Esophagus muscularis mucosa (tissue), 4 donors: ENCODE measurements at places on chromosomes 12 and 14. TPM values are rescaled to one million over a fixed set of nuclear protein-coding genes. Genes with fewer than 3 reads are reported as not detected.

The RASSF9 gene
- total RNA-seq = 3.6 TPM

The ST8SIA1 gene
- 8.3 TPM for total RNA-seq

- no peaks in the 10 kb centered on the region for H3K27me3 ChIP-seq
- no peak for DNase-seq
- peak overlapping the region; percentile 78 for H3K27ac ChIP-seq
- H3K36me3 ChIP-seq = no peaks in the 10 kb centered on the region
Observed at GRCh38 chr14:74574090-74574433, 38.0 kb downstream of the LTBP2 start.

DNA sequence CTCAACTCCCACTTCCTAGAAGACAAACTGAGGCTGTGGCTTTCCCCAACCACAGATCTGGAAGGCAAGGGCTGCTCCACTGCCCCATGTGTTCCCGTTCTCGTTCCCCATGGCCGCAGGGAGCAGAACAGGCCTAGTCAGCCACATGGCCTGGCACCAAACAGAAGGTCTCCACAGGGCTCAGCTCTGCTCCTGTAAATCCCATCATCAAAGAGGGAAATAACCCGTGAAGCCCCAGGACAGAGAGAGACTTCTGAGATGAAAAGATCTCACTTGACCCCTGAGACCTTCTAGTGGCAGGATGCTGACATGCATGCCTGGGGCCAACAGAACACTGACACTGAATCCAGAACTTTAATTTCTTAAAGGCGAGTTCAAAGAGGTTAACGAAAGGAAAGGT is 68.9 kb downstream of the BCL11B start:
- no peaks in the 10 kb centered on the region for H3K27me3 ChIP-seq
- no peak overlapping the region for H3K27ac ChIP-seq
- H3K4me1 ChIP-seq = no peaks in the 10 kb centered on the region

GRCh38 chr12:121939186-121939585 is 20.8 kb downstream of the CFAP251 start:
- no peaks in the 10 kb centered on the region for H3K36me3 ChIP-seq
- no peaks in the 10 kb centered on the region for H3K4me1 ChIP-seq
- H3K4me3 ChIP-seq = no peak overlapping the region
- DNase-seq = no peak
- no peak overlapping the region for H3K27ac ChIP-seq
- no peaks in the 10 kb centered on the region for H3K27me3 ChIP-seq

The PTPN21 gene
- 24.7 TPM for total RNA-seq

GRCh38 chr12:41903014-41903708 is 241.5 kb downstream of the GXYLT1 start:
- H3K27ac ChIP-seq = no peak overlapping the region
- no peaks in the 10 kb centered on the region for H3K36me3 ChIP-seq
- H3K4me3 ChIP-seq = no peak overlapping the region
- no peak for DNase-seq

The ADCK1 gene
- total RNA-seq = 5.2 TPM

- no peak for DNase-seq
- peaks cover 17% of the 10 kb centered on the region for H3K27me3 ChIP-seq
- no peaks in the 10 kb centered on the region for H3K36me3 ChIP-seq
- H3K4me3 ChIP-seq = no peak overlapping the region
Observed at GRCh38 chr14:36212987-36213386, 36.5 kb upstream of the PTCSC3 start.

The E2F7 gene
- not detected for total RNA-seq

DNA sequence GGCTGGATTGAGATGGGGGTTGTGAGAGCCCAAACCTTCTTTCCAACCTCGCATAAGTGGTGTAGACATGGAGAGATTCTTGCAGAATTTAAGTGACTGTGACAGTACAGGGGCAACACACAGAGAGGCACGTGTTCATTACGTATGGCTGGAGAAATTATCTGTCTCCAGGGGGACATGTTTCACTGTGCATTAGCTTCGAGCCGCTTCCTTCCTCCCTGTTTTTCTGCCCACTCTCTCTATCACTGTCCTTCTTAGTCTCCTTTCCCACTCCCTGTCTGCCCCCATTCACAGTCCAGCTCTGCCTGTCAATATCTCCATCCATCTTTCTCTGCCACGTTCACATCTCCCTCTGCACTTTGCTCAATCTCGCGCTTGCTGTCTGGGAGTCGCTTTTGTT is 11.5 kb upstream of the C14orf93 start:
- peaks cover 26% of the 10 kb centered on the region for H3K36me3 ChIP-seq
- H3K4me1 ChIP-seq = no peaks in the 10 kb centered on the region
- H3K27me3 ChIP-seq = no peaks in the 10 kb centered on the region
- H3K4me3 ChIP-seq = no peak overlapping the region
- DNase-seq = no peak

- no peaks in the 10 kb centered on the region for H3K27me3 ChIP-seq
- no peaks in the 10 kb centered on the region for H3K36me3 ChIP-seq
- H3K4me3 ChIP-seq = no peak overlapping the region
- peak overlapping the region; percentile 81 for H3K27ac ChIP-seq
Observed at GRCh38 chr14:73771848-73772638, 57.9 kb upstream of the PNMA1 start.

DNA sequence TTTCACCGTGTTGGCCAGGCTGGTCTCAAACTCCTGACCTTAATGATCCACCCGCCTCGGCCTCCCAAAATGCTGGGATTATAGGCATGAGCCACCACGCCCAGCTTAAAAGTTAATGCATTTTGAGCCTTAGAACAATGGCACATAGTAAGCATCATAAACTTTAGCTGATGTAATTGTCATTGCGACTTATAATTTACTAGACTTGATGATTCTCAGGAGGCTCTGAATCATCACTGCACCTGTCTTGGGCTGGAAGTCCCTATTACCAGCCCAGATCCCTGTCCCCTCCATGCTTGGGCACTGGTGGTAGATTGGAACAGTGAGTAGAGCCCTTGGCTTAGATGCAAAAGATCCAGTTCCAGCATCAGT is 26.1 kb downstream of the KMT5A start:
- H3K36me3 ChIP-seq = peaks cover 80% of the 10 kb centered on the region
- no peak for DNase-seq

The MGAT2 gene
- 23.8 TPM for total RNA-seq

- H3K4me3 ChIP-seq = no peak overlapping the region
- H3K4me1 ChIP-seq = peaks cover 33% of the 10 kb centered on the region
- H3K36me3 ChIP-seq = no peaks in the 10 kb centered on the region
- no peaks in the 10 kb centered on the region for H3K27me3 ChIP-seq
Observed at GRCh38 chr14:59435101-59435500, 30.1 kb downstream of the GPR135 start.

The GZMH gene
- total RNA-seq = 0.50 TPM

The CLIP1 gene
- total RNA-seq = 238 TPM

DNA sequence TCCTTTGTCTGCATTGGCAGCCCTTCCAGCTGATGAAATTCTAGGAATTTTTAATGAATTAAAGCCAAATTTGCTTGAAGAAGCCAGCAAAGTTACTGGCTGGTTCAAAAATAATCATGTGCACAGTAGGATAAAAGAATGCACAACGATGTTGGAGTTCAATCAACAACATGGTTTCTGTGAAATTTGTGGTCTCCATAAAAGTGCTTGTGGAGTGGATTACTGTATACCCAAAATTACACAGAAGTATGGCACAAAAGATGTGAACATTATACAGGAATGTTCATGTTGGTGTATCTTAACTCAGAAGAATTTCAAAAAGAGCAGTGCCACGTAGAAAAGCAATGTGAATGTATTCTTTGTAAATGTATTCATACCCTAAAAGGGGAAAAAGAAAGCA is 105.0 kb upstream of the METAP2 start:
- H3K4me3 ChIP-seq = no peak overlapping the region
- H3K27me3 ChIP-seq = no peaks in the 10 kb centered on the region
- no peaks in the 10 kb centered on the region for H3K4me1 ChIP-seq
- no peaks in the 10 kb centered on the region for H3K36me3 ChIP-seq

GRCh38 chr14:37369425-37369824 is 171.7 kb downstream of the MIPOL1 start:
- no peak for DNase-seq
- H3K36me3 ChIP-seq = no peaks in the 10 kb centered on the region
- no peak overlapping the region for H3K4me3 ChIP-seq

DNA sequence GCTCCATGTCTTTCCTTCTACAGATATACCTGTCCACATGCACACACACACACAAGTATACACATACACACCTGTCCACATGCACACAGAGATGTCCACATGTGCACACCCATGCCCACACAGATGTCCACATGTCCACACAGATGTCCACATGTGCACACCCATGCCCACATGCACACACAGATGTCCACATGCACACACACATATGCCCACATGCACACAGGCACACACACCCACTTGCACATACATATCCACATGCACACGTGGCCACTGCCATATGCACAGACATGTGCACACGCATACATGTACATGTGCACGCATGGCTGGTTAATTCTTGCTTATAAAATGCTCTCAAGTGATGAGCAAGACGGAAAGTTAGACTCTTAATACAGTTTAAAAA is 32.2 kb downstream of the ELK3 start:
- H3K27ac ChIP-seq = peak overlapping the region; percentile 79
- DNase-seq = no peak
- no peak overlapping the region for H3K4me3 ChIP-seq
- H3K4me1 ChIP-seq = peaks cover 57% of the 10 kb centered on the region

DNA sequence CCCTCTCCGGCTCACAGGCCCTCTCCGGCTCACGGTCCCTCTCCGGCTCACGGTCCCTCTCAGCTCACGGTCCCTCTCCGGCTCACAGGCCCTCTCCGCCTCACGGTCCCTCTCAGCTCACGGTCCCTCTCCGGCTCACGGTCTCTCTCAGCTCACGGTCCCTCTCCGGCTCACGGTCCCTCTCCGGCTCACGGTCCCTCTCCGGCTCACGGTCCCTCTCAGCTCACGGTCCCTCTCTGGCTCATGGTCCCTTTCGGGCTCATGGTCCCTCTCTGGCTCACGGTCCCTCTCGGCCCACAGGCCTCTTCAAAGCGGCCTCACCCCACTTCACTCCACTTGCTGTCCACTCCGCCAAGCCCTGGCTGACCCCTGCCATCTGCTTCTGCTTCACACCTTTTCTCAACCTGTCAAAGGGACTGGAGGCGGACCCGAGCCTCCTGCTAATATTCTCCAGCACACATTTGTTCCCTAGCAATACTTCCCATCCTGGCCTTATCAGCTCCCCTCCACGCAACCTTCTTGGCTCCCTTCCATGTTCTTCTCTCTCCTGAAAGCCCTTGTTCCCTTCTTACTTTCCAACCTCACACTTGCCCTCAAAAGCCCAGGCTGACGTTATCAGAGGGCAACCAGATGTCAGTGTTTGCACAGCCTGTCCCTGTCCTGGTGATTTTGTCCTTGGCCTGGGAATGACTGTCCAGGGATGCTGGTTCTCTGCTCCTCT is 176.7 kb downstream of the CALM1 start:
- H3K4me3 ChIP-seq = no peak overlapping the region
- DNase-seq = no peak
- peaks cover 60% of the 10 kb centered on the region for H3K4me1 ChIP-seq
- no peaks in the 10 kb centered on the region for H3K27me3 ChIP-seq
- H3K36me3 ChIP-seq = no peaks in the 10 kb centered on the region

- H3K4me3 ChIP-seq = no peak overlapping the region
- no peaks in the 10 kb centered on the region for H3K36me3 ChIP-seq
- peaks cover 9% of the 10 kb centered on the region for H3K4me1 ChIP-seq
Observed at GRCh38 chr12:104748790-104749189, 209.3 kb downstream of the SLC41A2 start.

The SMCO3 gene
- total RNA-seq = not detected

- no peak overlapping the region for H3K4me3 ChIP-seq
- no peak for DNase-seq
- H3K27ac ChIP-seq = no peak overlapping the region
- peaks cover 30% of the 10 kb centered on the region for H3K27me3 ChIP-seq
- no peaks in the 10 kb centered on the region for H3K4me1 ChIP-seq
- no peaks in the 10 kb centered on the region for H3K36me3 ChIP-seq
Observed at GRCh38 chr12:1844661-1845409, 24.5 kb downstream of the LRTM2 start.

GRCh38 chr12:106193394-106194215 is 54.2 kb downstream of the CKAP4 start:
- no peaks in the 10 kb centered on the region for H3K27me3 ChIP-seq
- no peak overlapping the region for H3K27ac ChIP-seq
- H3K36me3 ChIP-seq = no peaks in the 10 kb centered on the region
- H3K4me1 ChIP-seq = peaks cover 10% of the 10 kb centered on the region

DNA sequence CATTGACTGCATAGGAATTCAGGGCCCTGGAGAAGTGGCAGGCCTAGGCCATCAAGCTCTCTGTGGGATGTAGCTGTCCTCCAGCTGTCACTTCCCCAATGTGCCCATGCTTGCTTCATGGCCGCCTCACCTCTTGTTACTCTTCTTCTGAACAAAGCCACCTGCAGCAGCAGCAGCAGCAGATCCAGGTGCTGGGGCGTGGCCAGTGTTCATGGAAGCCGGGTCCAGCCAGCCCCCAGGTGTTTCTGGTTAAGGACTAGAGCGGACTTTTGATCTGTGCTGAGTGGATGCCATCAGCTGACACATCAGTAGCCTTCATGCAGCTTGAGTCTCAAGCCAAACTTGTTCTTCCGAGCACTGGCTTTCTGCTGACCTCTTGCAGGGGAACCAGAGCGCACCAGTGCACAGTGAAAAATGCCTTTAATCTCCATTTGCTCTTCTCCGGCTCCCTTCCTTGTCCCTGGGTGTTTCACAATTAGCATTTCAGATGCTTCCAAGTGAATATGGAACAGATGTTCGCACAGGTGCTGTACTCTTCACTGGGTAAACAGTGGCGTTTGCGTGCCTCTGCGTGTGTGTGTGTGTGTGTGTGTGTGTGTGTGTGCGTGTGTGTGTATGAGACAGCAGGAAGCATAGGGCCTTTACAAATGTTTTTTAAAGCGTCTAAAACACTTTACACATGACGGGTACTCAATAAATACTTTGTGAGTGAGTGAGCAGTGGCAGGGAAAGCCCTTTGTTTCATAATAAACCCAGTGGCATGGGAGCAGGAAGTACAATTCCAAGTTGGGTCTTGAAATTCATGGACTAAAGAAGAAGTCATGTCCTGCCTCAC is 20.1 kb downstream of the TPCN1 start:
- peaks cover 88% of the 10 kb centered on the region for H3K4me1 ChIP-seq
- peak overlapping the region; percentile 28 for H3K27ac ChIP-seq
- H3K27me3 ChIP-seq = no peaks in the 10 kb centered on the region
- no peak overlapping the region for H3K4me3 ChIP-seq

DNA sequence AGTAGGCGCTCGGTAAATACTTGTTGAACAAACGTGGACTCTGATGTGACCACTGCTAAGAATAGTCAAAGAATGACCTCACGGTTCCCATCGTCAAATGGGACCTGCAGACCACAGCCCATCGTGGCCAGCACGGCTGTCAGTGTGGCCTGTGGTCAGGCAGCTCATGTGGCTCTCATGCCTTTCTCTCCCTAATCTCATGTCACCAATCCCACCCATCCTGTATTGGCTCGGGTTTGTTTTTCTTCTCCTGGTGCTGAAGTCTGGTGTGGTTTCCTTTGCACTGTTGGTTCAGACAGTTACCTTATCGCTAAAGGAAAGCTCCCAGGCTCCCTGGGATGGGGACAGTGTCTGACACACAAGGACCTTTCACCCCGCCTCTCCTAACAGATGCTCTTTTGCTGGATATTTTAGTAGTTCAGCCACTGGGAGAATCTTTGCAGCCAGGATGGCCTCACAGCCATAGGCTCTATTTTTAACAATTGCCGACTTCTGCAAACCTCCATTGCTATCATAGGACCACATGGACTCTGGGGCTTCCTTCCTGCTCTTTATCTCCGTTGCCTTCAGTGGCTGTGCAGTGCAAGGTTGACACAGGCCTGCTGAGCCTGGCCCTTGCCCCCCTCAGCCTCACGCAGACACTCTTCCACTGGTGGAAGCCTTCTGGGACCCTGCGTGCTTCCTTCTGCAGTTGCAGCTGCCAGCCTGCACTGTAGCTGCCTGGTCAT is 293.1 kb upstream of the FKBP4 start:
- H3K4me1 ChIP-seq = no peaks in the 10 kb centered on the region
- no peak for DNase-seq
- no peaks in the 10 kb centered on the region for H3K27me3 ChIP-seq
- H3K27ac ChIP-seq = peak overlapping the region; percentile 3
- H3K36me3 ChIP-seq = peaks cover 17% of the 10 kb centered on the region

The KRT83 gene
- not detected for total RNA-seq
